ENCODE measurements at places on chromosomes 1 and 21.

- no peak for DNase-seq
Measured at GRCh38 chr1:237171454-237172117, 129.6 kb downstream of the RYR2 start.

DNA sequence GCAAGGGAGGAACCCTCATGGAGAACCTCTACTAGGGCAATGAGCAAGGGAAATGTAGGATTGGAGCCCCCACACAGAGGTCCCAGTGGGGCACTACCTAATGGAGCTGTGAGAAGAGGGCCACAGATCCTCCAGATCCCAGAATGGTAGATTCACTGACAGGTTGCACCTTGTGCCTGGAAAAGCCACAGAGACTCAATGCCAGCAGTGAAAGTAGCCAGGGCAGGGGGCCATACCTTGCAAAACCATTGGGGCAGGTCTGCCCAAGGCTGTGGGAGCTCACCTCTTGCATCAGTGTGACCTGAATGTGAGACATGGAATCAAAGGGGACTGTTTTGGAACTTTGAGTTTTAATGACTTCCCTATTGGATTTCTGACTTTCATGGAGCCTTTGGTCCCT is 17.9 kb downstream of the CFH start:
- DNase-seq: no peak

- no peak for DNase-seq
Measured at GRCh38 chr1:41649396-41650027, 165.0 kb upstream of the EDN2 start.

DNA sequence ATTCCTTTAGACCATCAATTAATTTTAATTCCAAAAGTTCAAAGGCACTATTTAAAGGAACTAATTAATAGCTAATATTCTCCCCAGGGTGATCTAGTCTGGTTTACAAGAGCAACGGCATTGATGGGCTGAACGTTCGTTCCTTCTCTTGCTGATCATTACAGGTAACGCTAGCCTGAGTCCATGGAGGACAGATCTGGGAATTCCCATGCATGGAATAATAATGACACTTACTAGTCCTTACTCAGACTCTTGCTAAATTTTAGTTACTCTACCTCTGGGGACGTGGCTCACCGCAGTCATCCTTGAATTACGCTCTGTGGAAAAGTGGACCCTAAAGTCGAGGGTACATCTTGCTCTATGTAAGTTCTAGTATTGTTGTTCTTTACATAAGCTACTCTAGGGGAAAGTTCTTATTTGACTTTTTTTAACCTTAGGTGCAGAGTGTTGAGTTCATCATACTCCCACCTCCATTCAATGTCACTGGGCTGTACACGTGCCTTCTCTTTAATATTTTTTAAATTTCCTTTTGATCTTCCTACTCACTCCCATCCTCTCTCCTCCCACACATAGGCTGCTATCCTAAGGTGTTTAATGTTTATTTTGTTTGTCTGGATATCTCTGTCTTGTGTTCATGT is 133.9 kb downstream of the ZNF281 start:
- DNase-seq: no peak

GRCh38 chr1:2942410-2942809 is 78.9 kb upstream of the ACTRT2 start:
- DNase-seq: no peak

- no peak for DNase-seq
Measured at GRCh38 chr1:237911911-237912310, 21.2 kb upstream of the ZP4 start.

DNA sequence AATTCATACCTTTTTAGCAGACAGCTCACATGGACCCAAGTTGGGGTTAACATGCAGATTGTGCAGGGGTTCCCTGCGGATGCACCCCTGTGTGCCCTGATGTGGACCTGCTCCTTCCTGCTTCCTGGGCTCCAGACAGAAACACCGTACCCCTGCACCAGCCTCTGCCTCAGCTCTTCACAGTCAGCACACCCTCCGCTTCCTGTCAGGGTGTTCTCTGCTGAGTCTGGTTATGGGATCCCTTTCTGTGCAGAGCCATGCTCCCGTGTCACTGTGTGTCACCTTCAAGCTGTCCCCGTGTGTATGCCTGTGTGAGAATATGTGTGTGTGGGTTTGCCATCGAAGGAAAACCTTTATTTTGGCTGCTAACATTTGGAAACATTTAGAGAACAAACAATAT is 48.7 kb upstream of the KCNJ15 start:
- DNase-seq: no peak

GRCh38 chr1:56070601-56071000 is 508.8 kb downstream of the PLPP3 start:
- no peak for DNase-seq

- DNase-seq: no peak
Measured at GRCh38 chr1:223175032-223175431, 32.0 kb upstream of the TLR5 start.

- DNase-seq: no peak
Measured at GRCh38 chr21:41071258-41072171, 96.4 kb upstream of the BACE2 start.

- peak; percentile 65 for DNase-seq
Measured at GRCh38 chr1:9687120-9687873, 35.8 kb downstream of the PIK3CD start.

GRCh38 chr1:232667778-232668165 is 37.8 kb upstream of the SIPA1L2 start:
- no peak for DNase-seq

DNA sequence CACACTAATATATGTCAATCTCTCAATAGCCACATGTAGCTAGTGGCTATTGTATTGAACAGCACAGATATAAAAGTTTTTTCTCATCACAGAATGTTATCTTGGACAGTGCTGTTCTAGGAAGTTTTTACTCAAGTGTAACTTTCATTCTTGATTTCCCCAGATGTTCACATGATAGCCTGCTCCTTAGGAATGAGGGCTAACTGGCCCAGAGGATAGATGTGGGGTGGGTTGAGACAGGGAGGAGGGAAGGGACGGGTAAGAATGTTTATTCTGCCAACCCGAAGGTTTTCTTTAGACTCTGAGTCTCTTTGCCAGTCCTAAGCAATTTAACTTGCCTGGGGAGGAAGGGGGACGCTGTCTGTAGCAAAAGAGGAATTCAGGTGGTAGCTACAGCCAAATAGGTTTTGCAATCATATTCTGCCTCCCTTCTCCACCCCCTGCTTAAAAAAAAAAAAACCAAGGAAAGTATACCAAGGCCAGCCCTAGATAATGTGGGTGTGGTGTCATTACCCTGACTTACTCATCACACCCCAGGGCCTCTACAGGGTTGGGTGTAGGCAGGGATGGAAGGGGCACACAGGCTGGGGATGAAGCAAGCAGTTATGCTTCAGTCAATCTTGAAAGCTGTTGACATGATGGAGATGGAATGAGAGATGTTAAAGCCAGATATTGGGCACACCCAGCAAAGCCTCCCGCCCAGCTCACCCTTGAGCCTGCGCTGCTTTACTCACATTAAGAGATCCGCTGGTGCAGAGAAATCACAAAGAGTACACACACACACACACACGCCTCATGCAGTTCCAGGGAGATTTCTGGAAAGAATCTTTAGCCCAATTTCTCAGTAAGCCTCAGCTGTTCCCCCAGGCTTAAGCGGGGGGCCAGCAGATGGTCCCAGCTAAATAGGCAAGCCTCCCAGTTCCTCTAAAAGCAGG is 59.9 kb downstream of the PLXNA2 start:
- no peak for DNase-seq

DNA sequence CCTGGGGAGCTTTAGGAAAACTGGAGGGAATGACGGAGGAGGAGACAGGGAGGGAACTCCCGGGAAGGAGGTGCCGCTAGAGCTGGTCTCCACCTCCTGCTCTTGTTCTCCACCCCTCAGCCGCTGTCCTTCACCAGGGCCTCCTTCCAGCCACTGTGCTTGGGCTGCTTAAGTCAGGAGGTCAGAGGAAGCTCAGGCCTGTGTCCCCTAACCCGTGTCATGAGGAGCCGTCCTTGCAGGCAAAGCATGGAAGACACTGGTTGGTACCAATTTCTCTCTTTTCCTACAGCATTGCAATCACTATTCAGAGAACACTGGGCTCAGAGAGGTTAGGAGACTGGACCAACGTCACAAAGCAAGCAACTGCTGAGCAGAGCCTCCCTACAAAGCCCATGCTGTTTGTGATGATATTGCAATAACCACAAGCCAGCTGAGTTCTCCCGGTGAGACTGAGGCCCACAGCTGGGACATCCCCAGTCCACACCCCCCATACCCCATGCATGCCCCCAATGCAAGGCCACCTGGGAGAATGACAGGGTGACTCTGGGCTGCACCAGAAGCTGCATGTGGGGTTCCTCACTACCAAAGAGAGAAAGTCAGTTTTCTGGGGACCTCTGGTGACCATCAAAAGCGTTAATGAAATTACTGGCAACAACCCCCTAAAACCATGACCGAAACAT is 427.5 kb downstream of the NPHP4 start:
- DNase-seq: no peak

DNA sequence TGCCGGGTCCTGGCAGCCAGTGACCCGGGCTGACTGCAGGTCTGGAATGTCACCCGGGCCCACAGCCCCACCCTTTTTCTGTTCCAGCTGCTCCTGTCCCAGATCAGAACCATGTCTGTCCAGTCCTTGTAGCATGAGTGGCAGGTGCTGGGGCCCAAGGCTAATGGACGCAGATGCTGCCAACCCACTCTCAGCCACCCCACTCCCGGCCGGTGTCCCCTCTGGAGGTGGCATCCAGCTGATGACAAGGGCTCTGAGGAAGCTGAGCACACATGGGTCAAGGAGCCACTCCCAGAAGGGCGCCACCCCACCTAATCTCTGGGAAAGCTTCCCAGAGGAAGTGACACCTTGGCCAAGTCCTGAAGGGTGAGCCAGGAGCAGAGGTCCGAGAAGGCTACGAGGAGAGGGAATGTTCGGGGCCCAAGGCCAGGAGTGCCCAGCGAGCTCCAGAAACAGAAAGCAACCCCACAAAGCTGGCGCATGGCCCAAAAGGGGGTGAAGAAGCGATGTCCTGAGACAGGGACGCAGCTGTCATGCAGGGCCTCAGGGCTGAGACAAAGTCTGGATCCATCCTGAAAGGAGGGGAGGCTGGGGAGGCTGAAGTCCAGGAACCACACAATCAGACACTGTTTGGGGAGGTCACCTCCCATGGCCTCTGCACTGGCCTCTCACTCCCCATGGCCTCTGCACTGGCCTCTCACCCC is 39.5 kb downstream of the ACOT7 start:
- DNase-seq: no peak

- DNase-seq: no peak
Measured at GRCh38 chr1:186102547-186103148, 272.4 kb downstream of the TPR start.

DNA sequence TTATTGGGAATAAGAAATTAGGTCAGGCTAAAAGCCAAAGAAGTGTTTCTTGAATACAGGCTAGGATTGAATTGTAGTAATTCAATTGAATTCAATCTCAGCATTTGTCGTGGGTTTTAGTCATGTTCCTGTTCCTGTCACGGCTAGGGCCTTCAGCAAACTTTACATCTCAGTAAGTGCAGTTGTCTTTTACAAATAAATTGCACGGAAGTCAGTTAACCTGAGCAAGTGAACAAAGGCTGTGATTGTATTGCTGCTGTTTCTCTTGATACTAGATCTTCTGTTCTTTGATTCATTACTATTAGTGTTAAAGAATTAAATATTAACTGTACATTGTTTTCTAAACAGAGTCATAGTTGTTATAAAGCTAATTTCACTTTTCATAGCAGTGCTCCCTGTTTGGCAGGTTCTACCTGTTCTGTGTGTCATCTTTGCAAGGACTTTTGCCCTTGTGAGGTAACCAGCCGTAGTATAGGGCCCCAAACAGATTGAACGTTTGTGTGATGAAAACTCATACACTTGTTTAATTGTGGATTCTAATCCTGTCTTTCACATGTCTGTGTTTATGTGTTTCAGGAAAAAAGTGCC is 164.4 kb downstream of the EDEM3 start:
- DNase-seq: no peak

- DNase-seq: no peak
Measured at GRCh38 chr21:37237764-37238163, 29.4 kb downstream of the VPS26C start.

DNA sequence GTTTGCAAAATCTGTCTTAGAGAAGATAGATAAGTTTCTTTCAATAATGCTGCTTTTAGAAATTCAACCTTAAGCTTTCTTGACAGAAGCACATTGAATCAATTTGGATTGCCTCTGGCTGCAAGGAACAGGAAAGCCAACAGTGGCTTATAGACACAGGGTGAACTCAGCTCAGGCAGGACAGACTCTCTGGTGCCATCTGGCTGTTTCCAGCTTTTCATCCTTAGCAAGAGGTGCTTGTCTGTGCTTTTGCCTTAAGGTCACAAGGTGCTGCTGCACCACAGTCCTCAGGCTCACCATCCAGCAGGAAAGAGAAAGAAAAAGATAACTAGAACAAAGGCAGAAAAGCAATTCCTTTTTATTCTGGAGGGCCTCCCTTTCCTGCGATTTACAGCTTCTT is 93.7 kb upstream of the ETS2 start:
- DNase-seq: no peak

GRCh38 chr1:116861137-116861536 is 48.6 kb upstream of the PTGFRN start:
- no peak for DNase-seq

DNA sequence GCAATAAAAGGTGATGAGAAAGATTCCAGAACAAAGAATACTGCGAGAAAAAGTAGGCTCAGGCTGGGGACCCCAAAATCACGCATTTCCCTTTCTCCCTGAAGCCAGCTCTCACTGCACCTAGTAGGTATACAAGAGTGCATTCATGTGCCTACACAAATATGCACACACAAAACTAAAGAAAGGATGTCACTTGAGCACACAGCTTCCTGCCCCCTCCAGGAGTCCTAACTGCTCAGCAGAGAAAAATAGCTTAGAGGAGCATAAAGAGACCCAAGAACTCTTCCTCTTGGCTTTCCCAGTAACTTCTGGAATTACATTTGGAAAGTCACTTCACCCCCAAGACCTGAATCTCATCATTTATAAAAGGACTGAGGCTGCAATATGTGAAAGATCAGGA is 38.0 kb downstream of the JAK1 start:
- DNase-seq: no peak

GRCh38 chr21:42320791-42321190 is 5.6 kb upstream of the TFF3 start:
- no peak for DNase-seq

DNA sequence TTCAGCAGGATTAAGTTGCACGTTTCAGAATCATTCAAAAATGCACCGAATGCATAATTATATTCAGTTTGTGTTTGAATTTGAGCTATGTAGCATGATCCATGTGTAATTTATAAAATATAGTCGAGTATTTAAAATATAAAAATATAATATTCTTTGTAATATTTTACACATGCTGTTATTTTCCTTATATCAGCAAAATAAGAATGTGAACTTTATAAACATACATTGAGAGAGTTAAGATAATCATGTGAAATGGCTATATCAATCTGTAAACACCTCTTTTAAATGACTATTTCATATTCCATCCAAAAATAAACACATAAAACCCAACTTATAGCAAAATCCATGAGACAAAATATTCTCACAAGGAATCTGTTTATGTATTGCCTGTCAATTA is 303.7 kb downstream of the LRRC7 start:
- no peak for DNase-seq

DNA sequence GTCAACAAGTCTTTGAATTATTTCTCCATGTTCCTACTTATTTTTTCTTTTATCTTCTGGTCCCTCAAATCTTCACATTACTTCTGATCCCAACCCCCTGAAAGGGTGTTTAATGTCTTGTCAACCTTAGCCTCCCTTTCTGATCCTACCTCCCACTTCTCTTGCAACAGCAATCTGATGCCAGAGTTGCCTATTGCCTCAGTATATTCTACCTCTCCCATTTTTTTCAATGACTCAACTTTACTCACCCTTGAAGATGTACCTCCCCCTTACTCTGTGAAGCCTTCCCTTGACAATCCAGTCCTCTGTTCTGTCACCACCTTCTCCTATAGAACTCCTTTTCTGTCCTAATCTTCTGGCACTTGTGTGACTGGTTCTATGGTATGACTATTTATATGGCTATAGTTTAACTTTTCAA is 99.5 kb upstream of the CD55 start:
- DNase-seq: no peak

Data from activated CD8-positive, alpha-beta memory T cell treated with anti-CD3 and anti-CD28 coated beads for 4 hours (primary cell).